ENCODE measurements at places on chromosomes 1 and 21.

- no peak for DNase-seq
Measured at GRCh38 chr1:54335755-54336108, 70.5 kb downstream of the SSBP3 start.

GRCh38 chr1:233304489-233305102, 9.1 kb upstream of the PCNX2 start:
- DNase-seq, result peak; percentile 55

GRCh38 chr1:41621791-41622190, 137.3 kb upstream of the EDN2 start:
- DNase-seq, result no peak

DNA sequence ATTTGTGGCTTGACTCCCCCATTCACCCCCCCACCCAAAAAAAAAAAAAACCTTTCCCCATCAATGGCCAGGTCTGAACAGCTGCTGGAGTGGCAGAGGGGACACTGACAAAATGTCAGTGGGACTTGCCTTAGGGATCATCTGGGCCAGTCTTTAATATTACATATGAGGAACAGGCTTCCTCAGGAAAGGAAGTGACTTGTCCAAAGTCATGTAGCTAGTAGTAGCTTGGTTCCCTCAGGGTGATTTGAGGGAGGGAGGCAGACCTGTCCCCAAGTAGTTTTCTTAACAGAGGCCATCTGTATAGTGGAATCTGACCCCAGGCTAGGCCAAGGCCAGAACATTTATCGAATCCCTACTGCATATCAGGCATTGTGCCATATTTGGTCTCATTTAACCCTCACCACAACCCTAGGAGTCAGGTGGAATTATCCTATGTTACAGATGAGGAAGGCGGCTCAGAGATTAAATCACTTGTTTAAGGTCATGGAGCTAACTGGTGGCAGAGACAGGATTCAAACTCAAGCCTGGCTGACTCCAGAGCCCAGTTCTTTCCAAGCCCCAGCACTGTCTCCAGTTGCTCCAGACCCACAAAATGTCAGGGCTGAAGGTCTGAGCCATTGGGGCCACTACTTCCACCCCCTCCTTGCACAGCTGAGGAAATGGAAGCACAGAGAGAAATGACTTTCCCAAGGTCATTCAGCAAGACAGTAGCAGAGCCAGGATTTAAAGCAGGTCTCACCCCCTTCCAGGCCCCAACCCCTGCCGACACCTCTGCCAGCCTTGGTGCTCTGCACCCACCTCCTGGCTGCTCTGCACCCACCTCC, 10.4 kb downstream of the ZBTB7B start:
- DNase-seq, result no peak

- DNase-seq, result no peak
Measured at GRCh38 chr1:78325293-78325692, 165.5 kb upstream of the PTGFR start.

DNA sequence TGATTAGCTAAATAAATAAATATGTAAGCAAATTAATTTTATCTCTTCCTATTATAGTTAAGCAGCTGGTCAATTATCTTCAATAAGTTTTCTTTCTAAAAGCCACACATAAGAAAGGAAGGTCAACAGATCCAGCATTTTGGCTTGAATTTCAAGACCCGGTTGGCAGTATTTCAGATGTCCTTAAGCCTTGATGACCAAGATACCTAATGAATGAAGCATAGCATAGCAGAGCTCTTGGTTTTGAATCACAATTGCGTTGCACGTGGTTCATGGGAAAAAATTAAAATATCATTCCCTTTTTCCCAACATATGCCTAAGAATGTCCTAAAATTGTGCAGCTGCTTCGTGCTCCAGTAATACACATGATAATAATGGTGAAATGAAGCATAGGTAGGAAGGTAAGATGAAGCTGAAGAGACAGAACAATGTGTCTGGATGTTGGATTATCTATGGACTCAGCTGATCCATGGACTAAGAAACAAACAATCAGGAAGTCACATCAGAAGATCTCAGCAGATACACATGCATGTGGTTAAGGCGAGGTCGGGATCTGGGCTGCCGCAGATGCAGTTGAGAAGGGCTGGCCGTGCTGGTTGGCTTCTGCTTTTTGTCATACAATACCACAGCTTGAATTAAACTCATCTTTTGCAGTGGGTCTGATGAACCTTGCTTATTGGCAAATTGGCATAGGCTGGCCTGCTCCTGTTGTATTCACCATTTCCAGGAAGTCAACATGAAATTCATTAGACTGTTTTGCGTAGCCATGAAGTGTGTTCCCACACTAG, 284.9 kb upstream of the RUNX1 start:
- DNase-seq, result peak; percentile 43

Measured in SW480 (cell line).